PC-3 (cell line): ENCODE measurements at places on chromosomes 5 and 9. TPM values are rescaled to one million over a fixed set of nuclear protein-coding genes. Genes with fewer than 3 reads are reported as not detected.

PCDHB15 gene
- total RNA-seq = not detected in 2 replicates

MAP3K1 gene
- total RNA-seq = 4.2 and 5.7 TPM in 2 replicates

DNA sequence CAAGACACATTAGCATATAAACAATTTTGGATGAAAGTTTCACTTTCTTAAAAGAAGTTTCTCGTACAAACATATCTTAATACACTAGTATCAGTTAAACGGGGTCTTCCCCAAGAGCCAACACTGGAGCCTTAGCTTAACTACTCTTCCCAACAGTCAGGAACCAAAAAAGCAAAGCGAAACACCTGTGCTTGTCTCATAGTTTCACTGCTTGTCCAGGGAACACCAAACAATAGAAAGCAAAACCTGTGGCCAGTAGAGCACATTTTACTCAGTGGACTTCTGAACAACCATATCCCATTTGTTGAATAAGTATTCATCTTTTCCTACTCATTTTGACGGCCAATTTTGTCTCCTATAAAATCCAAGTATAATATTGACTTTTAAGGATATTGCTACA is 391.4 kb downstream of the ELAVL2 start:
- H3K4me1 ChIP-seq = no peaks in the 10 kb centered on the region
- no peaks in the 10 kb centered on the region for H3K27me3 ChIP-seq
- no peaks in the 10 kb centered on the region for H3K36me3 ChIP-seq
- H3K4me3 ChIP-seq = no peak overlapping the region
- H3K27ac ChIP-seq = no peak overlapping the region

GRCh38 chr9:96858670-96859069 is 4.4 kb upstream of the ZNF782 start:
- DNase-seq = no peak
- H3K36me3 ChIP-seq = no peaks in the 10 kb centered on the region
- H3K4me3 ChIP-seq = no peak overlapping the region
- no peaks in the 10 kb centered on the region for H3K27me3 ChIP-seq
- H3K27ac ChIP-seq = peak overlapping the region; percentile 84

- no peak for DNase-seq
- no peak overlapping the region for H3K27ac ChIP-seq
- no peaks in the 10 kb centered on the region for H3K4me1 ChIP-seq
- H3K4me3 ChIP-seq = no peak overlapping the region
- H3K27me3 ChIP-seq = no peaks in the 10 kb centered on the region
- H3K36me3 ChIP-seq = no peaks in the 10 kb centered on the region
Observed at GRCh38 chr5:131965826-131966415, 20.5 kb upstream of the MEIKIN start.

DNA sequence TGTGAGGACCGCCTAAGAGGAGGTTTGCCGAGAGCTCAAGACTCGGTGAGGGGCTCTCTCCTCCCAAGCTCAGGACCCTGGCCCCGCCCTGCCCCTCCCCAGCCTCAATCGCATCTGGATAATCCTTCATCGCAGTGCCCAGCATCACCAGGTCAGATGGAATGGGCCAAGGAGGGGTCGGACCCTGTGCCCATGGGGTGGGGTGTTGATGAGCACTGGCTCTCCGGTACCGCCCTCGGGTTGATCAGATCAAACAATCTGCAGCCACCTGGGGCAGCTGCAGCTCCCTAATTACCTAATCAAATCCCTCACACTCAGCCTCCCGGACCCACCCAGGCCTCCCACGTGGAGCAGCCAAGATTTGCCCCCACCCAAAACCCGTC is 24.4 kb upstream of the TDRD7 start:
- peaks cover 10% of the 10 kb centered on the region; the same call in 1 of the 2 replicates for H3K4me1 ChIP-seq
- no peak for DNase-seq
- no peak overlapping the region for H3K4me3 ChIP-seq
- H3K27me3 ChIP-seq = no peaks in the 10 kb centered on the region

- no peaks in the 10 kb centered on the region for H3K36me3 ChIP-seq
- no peak overlapping the region for H3K27ac ChIP-seq
- DNase-seq = no peak
- H3K27me3 ChIP-seq = no peaks in the 10 kb centered on the region
- no peaks in the 10 kb centered on the region for H3K4me1 ChIP-seq
- no peak overlapping the region for H3K4me3 ChIP-seq
Observed at GRCh38 chr5:75051217-75051751, 1.1 kb downstream of the GCNT4 start.

CCL19 gene
- not detected in 2 replicates for total RNA-seq

GRCh38 chr9:22073349-22073748 is 64.2 kb upstream of the CDKN2B start:
- no peak overlapping the region for H3K27ac ChIP-seq
- DNase-seq = no peak
- no peaks in the 10 kb centered on the region for H3K4me1 ChIP-seq
- H3K4me3 ChIP-seq = no peak overlapping the region

GRCh38 chr5:17325770-17326599 is 108.6 kb downstream of the BASP1 start:
- no peak overlapping the region for H3K4me3 ChIP-seq
- H3K27ac ChIP-seq = no peak overlapping the region
- no peaks in the 10 kb centered on the region for H3K27me3 ChIP-seq
- peaks cover 11% of the 10 kb centered on the region for H3K4me1 ChIP-seq

DNA sequence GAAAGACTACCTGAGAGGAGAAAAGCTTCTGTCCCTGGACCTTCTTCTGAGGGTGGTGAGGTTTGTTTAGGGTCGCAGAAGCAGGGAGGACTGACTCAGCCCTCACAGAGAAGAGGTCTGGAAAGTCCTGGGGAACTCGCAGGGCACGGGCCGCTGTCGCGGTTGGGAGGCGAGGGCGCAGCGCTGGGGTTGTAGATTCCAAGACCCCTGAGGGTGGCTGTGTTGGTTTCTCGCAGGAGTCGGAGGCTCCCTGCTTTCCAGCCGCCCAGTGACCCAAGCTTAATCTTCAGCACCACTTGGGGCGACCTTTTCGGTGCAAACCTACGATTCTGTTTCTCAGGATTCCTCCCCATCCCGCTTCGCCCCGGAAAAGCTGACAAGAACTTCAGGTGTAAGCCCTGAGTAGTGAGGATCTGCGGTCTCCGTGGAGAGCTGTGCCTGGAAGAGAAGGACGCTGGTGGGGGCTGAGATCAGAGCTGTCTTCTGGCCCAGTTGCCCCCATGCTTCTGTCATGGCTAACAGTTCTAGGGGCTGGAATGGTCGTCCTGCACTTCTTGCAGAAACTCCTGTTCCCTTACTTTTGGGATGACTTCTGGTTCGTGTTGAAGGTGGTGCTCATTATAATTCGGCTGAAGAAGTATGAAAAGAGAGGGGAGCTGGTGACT is 482 bp downstream of the SLC27A6 start:
- no peak for DNase-seq
- H3K4me3 ChIP-seq = no peak overlapping the region
- peaks cover 10% of the 10 kb centered on the region; the same call in 1 of the 2 replicates for H3K27me3 ChIP-seq

- no peak overlapping the region for H3K27ac ChIP-seq
- no peak overlapping the region for H3K4me3 ChIP-seq
- peak; percentile 4 for DNase-seq
- no peaks in the 10 kb centered on the region for H3K4me1 ChIP-seq
- H3K36me3 ChIP-seq = no peaks in the 10 kb centered on the region
- H3K27me3 ChIP-seq = no peaks in the 10 kb centered on the region
Observed at GRCh38 chr5:121315786-121316185, 535.9 kb upstream of the FTMT start.

GRCh38 chr9:122217640-122218039 is 11.1 kb downstream of the LHX6 start:
- H3K4me3 ChIP-seq = no peak overlapping the region
- peak overlapping the region; percentile 67 for H3K27ac ChIP-seq
- H3K4me1 ChIP-seq = peaks cover 30% of the 10 kb centered on the region
- peak; percentile 59 for DNase-seq
- H3K36me3 ChIP-seq = no peaks in the 10 kb centered on the region

GRCh38 chr5:180787711-180788431 is 14.7 kb downstream of the MGAT1 start:
- H3K27me3 ChIP-seq = no peaks in the 10 kb centered on the region
- no peak overlapping the region for H3K27ac ChIP-seq
- DNase-seq = no peak
- no peak overlapping the region for H3K4me3 ChIP-seq
- peaks cover 20% of the 10 kb centered on the region for H3K4me1 ChIP-seq

- no peak for DNase-seq
- no peak overlapping the region for H3K27ac ChIP-seq
- H3K4me1 ChIP-seq = no peaks in the 10 kb centered on the region
- peaks cover 33% of the 10 kb centered on the region for H3K27me3 ChIP-seq
Observed at GRCh38 chr5:5781335-5781734, 358.9 kb downstream of the ICE1 start.

DNA sequence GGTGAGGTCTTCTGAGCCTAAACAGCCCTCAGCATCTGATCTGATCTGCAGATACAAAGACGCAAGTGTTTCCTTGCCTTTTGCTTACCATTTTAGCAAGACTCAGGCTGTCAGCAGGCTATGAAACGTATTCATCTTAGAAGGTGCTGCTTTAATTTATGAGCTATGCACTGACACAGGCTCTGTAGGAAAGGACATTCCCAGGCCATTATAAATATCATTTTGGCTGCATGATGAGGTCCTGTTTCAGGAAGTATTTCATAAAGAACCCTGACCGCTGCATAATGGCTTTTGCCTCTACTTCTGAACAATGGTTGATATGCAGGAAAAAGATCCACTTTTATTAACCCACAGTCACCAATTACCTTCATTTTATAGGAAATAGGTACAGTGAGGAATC is 98.4 kb upstream of the CAST start:
- no peak for DNase-seq
- peaks cover 15% of the 10 kb centered on the region; the same call in 1 of the 2 replicates for H3K4me1 ChIP-seq
- H3K4me3 ChIP-seq = no peak overlapping the region
- no peak overlapping the region for H3K27ac ChIP-seq

GRCh38 chr5:12647613-12648012 is 743.4 kb upstream of the CTNND2 start:
- H3K27ac ChIP-seq = no peak overlapping the region
- no peak overlapping the region for H3K4me3 ChIP-seq
- DNase-seq = no peak
- H3K27me3 ChIP-seq = no peaks in the 10 kb centered on the region
- no peaks in the 10 kb centered on the region for H3K4me1 ChIP-seq
- H3K36me3 ChIP-seq = no peaks in the 10 kb centered on the region

DNA sequence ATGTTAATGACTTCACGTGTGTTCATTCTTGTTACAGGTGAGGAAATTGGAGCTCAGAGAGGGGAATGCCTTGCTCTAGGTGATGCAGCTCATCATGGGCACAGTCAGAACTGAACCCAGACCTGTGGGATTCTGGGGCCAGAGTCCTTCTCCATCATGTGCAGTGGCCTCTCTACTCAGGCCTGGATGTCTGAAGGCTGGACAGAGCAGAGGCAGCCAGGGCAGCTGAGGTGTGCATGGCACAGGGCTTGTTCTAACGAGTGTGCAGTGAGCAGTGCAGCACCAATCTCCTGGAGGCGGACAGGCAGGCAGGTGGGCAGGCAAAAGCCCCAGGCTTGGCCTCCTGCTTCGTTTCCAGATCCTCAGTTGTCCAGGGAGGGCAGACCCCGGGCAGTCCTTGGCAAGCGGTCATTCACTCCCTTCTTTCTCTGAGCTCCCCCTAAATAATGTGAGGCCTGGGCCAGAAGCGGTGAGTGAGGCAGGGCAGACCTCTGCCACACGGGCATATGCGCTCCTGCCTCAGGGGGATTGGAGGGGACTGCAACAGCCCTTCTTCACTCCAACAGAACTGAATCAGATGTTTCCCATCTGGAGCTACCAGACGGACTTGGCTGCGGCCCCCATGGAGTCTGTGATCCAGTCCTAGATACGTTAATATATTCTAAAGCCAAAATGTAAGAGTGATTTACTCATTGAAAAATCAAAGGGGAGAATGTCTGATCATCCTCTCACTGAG is 68.7 kb upstream of the FSTL4 start:
- H3K4me1 ChIP-seq = peaks cover 13% of the 10 kb centered on the region
- no peak overlapping the region for H3K27ac ChIP-seq
- no peaks in the 10 kb centered on the region for H3K36me3 ChIP-seq
- H3K27me3 ChIP-seq = no peaks in the 10 kb centered on the region
- no peak for DNase-seq
- no peak overlapping the region for H3K4me3 ChIP-seq

DNA sequence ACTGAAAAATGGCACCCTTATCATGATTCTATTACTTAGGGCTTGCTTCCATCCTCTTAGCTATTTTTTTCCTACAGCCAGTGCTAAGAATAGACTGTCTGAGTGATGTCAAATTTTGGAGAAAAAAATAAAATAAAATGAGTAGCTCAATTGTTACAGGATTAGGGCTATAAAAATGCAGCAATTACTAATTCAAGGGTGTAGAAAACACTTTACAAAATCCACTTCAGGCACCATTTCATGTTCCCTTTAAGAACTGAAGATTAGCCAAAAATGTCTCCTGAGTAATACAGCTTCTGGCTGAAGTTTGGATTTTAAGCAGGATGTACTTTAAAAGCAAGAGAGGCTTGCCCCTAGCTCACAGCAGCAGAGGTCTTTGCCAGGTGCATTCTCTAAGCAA is 240.5 kb upstream of the IRX1 start:
- H3K27me3 ChIP-seq = no peaks in the 10 kb centered on the region
- H3K4me3 ChIP-seq = no peak overlapping the region
- H3K27ac ChIP-seq = no peak overlapping the region

- no peak overlapping the region for H3K27ac ChIP-seq
- no peaks in the 10 kb centered on the region for H3K36me3 ChIP-seq
- no peak overlapping the region for H3K4me3 ChIP-seq
- no peaks in the 10 kb centered on the region for H3K4me1 ChIP-seq
- H3K27me3 ChIP-seq = no peaks in the 10 kb centered on the region
- no peak for DNase-seq
Observed at GRCh38 chr9:36560771-36561170, 11.9 kb upstream of the MELK start.

FST gene
- 403 and 407 TPM in 2 replicates for total RNA-seq

DNA sequence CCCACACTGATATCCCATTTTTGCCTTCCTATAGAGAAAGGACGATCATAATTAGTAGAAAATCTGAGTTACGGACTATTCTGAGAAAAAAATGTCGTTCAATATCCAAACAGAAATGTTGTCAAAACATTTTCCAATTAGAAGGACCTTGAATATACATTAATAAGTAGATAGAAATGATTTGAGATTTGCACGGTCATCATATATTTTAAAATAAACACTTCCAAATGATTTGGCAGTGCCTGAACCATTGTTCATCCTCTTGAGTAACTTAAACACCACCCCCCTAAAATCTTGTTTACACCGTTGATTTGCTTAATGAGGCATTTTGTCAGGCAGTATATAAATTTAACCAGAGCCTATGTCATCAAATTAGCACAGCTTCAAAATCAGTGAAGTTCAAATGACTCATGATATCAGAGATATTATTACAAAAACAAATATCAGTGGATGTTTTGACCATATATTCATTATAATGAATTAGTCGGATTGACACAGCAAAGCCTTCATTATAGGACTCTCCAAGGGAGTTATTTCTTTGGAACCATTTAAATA is 105.0 kb downstream of the ACTL7B start:
- no peak overlapping the region for H3K4me3 ChIP-seq
- H3K27me3 ChIP-seq = no peaks in the 10 kb centered on the region
- H3K36me3 ChIP-seq = no peaks in the 10 kb centered on the region

GRCh38 chr5:115577329-115577728 is 24.9 kb downstream of the TICAM2 start:
- no peak overlapping the region for H3K27ac ChIP-seq
- no peaks in the 10 kb centered on the region for H3K27me3 ChIP-seq
- H3K36me3 ChIP-seq = no peaks in the 10 kb centered on the region

- no peaks in the 10 kb centered on the region for H3K36me3 ChIP-seq
- no peaks in the 10 kb centered on the region for H3K27me3 ChIP-seq
Observed at GRCh38 chr9:32413424-32413823, 29.0 kb downstream of the ACO1 start.
